ENCODE measurements at places on chromosomes 7 and 10. TPM values are rescaled to one million over a fixed set of nuclear protein-coding genes. Genes with fewer than 3 reads are reported as not detected.

DNA sequence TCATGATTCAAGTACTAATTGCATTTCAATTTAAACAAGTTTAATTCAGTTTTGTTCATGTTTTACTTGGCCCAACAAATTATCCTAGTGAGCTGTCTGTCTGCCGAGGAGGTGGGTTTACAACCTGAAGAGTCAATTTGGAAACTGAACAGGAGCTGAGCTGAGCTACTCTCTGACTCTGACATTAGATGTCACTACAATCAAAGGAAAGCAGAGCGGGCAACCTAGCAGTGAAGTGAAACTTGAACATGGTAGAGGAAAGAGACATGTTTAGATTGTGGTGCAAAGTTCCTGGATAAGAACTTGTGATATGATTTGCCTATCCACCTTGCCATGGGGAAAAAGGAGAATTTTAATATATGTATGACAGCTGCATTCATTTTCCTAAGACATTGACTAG is 9.6 kb upstream of the AGR3 start:
- peak; percentile 68 for DNase-seq

DNA sequence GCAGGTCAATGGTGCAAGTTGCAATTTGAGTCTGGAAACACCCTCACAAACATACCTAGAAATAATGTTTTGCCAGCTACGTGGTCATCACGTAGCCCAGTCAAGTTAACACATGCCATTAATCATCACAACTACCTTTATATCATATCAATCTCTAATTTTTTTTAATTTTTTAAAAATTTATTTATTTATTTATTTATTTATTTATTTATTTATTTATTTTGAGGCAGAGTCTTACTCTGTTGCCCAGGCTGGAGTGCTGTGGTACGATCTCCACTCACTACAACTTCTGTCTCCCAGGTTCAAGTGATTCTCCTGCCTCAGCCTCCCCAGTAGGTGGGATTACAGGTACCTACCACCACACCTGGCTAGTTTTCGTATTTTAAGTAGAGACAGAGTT is 52.4 kb upstream of the MACROH2A2 start:
- DNase-seq, result no peak

DNA sequence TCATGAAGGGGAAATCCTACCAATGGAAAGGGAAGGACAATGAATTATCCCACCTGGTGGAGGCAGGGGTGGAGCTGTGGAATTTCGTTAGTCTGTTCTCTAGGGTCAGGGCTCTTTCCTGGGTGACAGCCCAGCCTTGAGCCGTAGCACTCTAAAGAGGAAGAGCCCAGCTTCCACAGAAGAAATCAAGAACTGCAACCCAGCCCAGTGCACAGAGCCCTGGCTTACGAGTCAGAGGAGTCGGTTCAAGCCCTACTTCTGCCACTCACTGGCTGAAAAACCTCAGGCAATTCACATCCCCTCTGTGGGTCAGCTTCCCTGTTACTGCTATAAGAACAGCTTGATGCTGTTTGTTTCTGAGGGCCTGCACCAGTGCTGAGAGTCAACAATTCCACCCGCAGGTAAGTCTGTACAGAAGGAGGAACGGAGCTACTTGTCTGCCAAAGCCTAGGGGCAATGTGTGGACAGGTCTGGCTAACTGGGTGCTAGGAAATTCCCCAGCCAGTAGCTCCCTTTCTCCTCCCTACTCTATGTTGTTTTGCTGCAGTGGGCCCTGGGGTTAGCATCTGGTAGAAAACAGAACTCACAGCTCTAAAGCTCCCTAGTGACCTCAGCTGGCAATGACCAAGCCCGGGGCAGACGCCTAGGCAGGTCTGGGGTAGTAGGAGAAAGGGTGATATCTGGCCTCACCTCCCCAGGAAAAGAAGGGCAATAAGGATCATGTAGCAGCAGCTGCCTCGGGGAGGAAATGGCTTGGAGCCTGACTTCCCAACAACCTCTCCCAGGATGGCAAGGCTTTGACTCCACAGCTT is 3.3 kb downstream of the AVPI1 start:
- peak; percentile 43 for DNase-seq

DNA sequence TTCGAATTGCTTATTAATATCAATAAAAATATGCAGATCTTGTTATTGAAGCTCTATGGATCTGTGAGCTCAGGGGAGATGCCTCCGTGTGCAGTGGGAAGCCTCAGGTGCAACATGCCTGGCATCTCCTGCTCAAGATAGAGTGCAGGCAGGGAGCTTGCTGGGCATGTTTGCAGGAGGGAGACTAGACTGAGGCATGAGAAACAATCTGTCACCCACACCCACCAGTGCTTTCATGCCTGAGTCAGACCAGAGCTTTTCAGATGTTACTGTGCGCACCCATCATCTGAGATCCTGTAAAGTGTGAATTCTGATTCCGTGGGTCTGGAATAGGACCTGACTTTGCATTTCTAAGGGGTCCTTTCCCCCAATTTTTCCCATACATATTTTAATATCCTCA is 62.0 kb downstream of the ZNF33B start:
- no peak for DNase-seq

DNA sequence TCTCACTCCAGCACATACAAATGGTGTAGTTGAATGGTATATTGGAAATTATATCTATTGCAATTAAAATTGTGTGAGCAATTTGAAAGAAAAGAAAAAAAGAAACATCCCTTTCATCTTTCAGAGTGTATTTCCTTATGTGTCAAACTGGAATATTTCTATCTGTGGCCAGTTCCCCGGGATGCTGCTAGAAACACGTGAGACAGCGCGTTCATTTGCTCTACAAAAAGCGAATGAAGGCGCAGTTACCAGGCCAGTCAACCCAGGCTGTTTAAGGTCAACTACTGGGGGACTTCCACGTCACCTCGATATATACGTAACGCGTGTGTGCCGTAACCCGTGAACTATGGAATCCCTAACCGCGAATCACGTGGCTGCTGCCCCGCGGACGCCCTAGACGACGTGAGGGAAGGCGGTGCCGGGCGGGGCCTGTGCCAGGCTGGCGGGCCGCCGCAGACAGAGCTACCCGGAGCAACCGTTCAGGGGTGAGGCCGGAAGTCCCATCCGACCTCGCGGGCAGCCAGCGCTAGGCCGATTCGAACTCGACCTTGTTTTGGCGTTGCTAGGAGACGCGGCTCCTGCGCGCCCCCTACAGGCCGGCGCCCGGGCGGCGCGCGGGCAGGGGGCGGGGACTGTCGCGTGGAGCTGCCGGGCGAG is 1.1 kb upstream of the ARL4A start:
- DNase-seq, result peak; percentile 98

GRCh38 chr10:123134915-123135414 is 805 bp upstream of the HMX3 start:
- no peak for DNase-seq

- peak; percentile 49 for DNase-seq
Observed at GRCh38 chr10:110634527-110635209, 9.5 kb upstream of the RBM20 start.

GRCh38 chr10:110475722-110476515 is 21.8 kb upstream of the DUSP5 start:
- no peak for DNase-seq

- DNase-seq, result peak; percentile 43
Observed at GRCh38 chr10:36263871-36264270, 621.8 kb upstream of the FZD8 start.

- DNase-seq, result no peak
Observed at GRCh38 chr10:10311966-10312365, 705.7 kb upstream of the CELF2 start.

- DNase-seq, result no peak
Observed at GRCh38 chr10:79078367-79079053, 9.7 kb downstream of the ZMIZ1 start.

DNA sequence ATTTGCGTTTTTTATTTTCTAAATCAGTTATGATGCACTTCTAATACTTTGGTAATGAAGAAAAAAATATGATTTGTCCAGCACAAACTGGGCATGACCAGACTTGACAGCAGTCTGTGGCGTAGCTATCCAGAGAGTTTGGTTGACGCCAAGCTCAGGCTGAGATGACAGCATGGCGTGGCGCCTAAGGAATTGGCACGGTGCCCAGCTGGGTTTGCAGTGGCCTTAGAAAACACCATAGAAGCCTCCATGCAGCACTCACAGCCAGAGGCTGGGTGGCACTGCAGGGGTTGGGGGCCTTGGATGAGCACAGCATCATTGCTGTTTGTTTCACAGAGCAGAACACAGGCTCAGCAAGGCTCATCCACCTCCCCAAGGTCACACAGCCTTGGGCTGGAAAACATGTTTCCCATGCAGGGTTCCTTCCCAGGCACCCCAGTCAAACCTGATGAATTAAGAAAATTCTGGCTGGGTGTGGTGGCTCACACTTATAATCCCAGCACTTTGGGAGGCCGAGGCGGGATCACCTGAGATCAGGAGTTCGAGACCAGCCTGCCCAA is 88.9 kb downstream of the GTF2IRD1 start:
- DNase-seq, result no peak

DNA sequence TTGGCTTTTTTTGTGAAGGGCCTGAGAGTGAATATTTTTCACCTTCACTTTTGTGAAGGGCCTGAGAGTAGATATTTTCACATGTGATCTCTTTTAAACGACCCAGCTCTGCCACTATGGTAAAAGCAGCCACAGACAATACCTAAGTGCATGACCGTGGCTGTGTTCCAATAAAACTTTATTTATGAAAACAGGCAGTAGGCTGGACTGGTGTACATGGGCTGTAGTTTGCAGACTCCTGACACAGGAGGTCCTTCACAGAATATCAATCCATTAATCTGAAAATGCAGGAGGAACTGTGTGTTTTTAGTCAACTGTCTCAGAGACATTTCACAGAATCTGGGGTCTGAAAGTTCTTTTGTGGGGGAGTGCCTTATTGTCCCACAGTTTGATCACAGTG is 186.9 kb downstream of the PRKCQ start:
- DNase-seq, result no peak

- no peak for DNase-seq
Observed at GRCh38 chr10:89494068-89494467, 41.3 kb downstream of the SLC16A12 start.

DNA sequence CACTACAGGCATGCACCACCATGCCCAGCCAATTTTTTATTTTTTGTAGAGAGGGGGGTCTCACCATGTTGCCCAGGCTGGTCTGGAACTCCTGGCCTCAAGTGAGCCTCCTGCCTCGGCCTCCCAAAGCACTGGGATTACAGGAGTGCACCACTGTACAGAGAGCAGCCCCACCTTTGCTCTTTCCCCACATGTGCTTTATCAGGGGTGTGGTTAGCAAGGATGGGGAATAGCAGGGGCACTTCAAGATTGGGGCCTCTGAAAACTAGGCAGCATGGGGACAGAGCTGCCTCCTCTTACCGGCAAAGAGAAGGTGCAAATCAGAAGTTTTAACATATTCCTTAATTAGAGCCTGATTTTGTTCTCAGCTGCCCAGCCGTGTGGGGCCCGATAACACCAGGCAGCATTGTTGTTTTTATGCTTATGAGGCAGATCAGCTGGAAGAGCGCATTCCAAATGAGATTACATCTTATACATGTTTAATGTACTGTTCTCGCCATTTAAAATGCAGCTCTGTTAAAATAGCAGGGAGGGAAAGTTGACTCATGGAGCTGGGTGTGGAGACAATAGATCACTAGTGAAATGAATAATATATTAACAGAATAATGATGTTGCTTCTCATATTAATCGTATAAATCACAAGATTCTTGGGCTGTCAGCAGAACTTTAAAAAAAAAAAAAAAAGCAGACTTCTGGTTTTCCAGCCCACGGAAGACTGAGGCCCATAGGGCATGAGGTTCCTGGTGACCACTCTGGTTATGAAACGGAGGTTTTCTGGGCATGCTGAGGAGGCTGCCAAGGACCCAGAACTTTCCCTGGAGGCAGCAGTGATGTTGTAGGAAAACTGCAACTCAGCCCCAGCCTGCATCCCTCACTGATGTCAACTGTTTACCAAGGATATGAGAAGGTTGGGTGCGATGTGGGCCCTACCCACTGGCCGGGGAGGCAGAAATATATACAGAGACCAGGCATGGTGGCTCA is 62.5 kb downstream of the TMEM130 start:
- DNase-seq, result no peak

DNA sequence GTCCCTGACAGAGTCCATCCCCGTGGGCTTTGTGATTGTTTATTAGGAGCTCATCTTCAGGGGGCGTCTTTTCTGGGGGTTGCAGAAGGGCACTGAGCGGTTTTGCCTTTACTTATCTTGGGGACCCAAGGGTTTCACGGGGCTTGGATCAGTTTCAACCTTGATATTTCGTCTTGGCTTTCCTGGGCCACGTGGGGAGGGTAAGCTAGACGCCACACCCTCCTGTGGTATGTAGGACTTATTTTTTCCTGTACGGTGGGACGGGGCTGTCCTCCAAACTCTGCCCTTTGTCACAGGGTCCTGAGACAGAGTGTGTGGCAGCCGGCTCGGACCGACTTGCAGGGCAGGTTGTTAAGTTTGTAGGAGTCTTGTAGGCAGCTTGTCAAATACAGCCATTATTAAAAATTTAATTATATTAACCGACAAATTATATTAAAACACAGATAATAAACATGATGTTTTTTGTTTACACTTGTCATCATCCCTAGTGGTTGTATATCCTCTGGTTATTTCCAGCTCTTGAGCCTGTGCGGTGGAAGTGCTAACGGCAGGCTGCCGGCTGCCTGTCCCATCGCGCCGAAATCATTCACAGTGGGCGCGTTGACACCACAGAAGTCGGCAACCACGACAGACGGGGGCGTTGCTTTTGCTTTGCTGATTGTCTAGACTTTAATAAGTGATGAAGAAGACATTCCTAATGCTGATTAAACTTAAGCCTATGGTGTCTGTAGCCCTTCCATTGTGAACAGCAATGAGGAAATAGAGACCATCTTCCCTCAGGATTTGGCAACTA is 193.2 kb downstream of the DNAJB6 start:
- no peak for DNase-seq

- peak; percentile 98 for DNase-seq
Observed at GRCh38 chr10:3398825-3399646, 226.5 kb upstream of the PITRM1 start.

DNA sequence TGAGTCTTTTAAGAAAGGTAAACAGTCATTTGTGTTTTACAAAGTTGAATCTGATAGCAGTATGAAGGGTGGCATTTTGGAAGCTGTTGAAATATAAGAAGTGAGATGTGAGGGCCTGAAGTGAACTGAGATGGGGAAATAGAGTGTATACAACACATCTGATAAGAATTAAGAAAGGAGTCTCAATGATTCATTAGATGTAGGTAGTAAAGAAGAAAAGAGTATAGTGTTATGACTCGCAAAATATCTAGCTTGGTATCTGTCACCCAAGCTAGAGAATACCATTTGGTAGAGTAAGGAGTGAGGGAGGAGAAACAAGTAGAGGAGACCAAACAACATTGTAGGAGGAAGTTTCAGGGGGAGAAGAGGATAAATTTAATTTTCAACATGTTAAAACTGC is 5.3 kb downstream of the PTPN12 start:
- DNase-seq, result no peak

- no peak for DNase-seq
Observed at GRCh38 chr7:2920956-2921652, 77.0 kb upstream of the GNA12 start.

- no peak for DNase-seq
Observed at GRCh38 chr10:86377797-86378146, 11.2 kb upstream of the GRID1 start.

SUN3 gene
- not detected for total RNA-seq

NEUROD6 gene
- not detected for total RNA-seq

LRRD1 gene
- total RNA-seq, result not detected

MUC12 gene
- total RNA-seq, result 5.6 TPM

ZNF92 gene
- 10.7 TPM for total RNA-seq

ZNF248 gene
- 5.9 TPM for total RNA-seq

OR2A12 gene
- not detected for total RNA-seq

NODAL gene
- total RNA-seq, result not detected

FAM24B gene
- total RNA-seq, result 5.9 TPM

MBL2 gene
- not detected for total RNA-seq

MAGI2 gene
- total RNA-seq, result 1.4 TPM

CPEB3 gene
- 0.72 TPM for total RNA-seq

EFCAB10 gene
- total RNA-seq, result not detected

VSTM2A gene
- total RNA-seq, result not detected

GPR26 gene
- total RNA-seq, result under 0.01 TPM
